ENCODE measurements at places on chromosomes 4 and X.

DNA sequence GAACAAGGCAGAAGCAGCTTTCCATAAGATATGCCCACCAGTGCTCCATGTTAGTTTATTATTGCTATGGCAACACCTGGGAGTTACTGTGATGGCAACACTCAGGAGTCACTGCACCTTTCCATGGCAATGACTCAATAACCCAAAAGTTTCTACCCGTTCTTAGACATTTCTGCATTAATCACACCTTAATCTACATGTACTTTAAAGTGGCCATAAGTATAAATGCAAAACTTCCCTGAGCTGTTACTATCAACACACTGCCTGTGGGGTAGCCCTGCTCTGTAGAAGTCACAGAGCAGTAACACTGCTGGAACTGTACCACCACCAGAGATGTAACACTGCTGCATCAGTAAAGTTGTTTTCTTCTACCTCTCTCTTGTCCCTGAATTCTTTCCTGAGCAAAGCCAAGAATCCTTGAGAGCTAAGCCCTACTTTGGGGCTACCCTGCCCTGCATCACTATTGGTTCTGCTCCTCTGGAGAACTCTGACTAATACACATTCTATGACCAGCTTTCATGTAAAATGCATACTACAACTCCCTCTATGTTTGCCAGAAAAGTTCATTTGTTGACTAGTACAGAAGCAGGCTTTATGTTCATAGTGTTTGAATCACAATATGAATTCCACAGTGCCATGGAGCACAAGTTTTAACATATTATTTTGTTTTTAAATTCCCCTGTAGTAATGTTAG lies 43.5 kb upstream of the GPR174 start:
- DNase-seq = no peak

- no peak for DNase-seq
Measured at GRCh38 chr4:89275587-89275986, 32.0 kb downstream of the GPRIN3 start.

- peak; percentile 37 for DNase-seq
Measured at GRCh38 chr4:48653217-48654014, 126.7 kb downstream of the FRYL start.

DNA sequence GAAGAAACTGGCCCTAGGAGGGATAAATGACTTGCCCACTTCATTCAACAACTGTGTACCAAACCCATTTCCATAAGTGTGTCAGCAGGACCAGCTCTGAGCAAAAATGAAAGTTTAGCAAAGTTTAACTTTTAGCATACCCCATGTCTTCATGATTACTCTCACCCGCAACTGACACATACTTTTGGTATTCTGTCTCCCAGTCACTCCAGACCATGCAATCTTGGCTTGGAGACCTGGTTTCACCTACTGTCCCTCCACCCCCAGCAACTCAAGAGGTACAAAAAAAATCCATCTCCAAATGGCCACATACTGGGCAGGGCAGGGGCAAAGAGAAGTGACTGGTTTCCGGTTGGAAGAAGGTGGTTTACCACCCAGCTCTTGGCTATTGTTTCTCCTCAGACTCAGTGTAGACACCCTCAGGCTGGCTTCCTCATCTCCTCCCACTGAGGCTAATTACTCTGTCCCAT lies 79.8 kb downstream of the RLIM start:
- DNase-seq = no peak

GRCh38 chr4:96052827-96053226 lies 212.9 kb downstream of the PDHA2 start:
- DNase-seq = no peak

DNA sequence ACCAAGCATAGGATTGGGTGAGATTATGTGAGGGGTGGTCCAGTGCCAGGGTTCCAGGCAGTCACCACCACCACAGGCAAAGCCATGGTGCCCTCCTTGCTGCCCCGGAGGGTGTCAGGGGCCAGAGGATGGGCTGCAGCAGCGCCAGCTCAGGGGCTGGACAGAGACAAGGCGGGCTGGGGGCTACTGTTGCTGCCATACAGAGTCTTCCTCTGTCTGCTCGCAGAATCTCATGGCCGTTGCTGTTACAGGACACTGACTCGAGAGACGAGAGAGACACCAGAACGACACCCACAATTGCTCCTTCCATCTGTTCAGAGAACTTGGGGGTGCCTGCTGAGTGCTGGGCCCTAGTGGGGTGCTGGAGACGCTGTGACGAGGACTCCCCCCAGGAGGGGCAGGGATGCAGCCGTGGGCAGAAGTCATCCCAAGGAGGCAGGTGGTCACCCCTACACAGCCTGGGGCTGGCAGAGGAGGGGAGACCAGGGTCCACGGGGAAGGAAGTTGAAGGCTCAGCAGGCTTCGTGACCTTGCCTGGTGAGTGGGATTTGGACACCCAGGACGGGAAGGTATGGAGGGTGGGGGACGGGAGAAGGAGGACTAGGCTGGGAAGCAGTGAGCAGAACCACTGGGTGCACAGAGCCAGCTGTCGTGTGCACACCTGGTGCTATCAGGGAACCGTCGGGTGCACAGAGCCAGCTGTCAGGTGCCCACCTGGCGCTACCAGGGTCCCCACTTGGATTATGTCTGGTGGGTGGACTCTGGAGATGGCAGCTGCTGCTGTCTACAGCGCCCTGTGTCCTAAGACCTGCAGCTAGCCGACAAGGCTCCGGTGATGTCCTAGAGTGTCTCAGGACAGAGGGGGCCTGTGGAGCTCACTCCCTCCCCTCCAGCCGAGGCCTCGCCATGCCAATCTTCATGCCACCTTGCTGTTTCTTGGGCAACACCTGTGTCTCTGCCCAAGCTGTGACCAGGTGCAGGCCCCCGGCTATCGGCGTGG lies 43.9 kb upstream of the HMX1 start:
- no peak for DNase-seq

GRCh38 chr4:27702730-27703431 lies 842.2 kb downstream of the STIM2 start:
- peak; percentile 69 for DNase-seq

GRCh38 chrX:56089376-56089775 lies 142.8 kb upstream of the KLF8 start:
- no peak for DNase-seq

GRCh38 chrX:118579417-118579816 lies 83.8 kb downstream of the DOCK11 start:
- DNase-seq = no peak

- no peak for DNase-seq
Measured at GRCh38 chrX:152945021-152945979, 47.4 kb downstream of the ZNF185 start.

- no peak for DNase-seq
Measured at GRCh38 chrX:8683687-8684086, 48.2 kb downstream of the ANOS1 start.

DNA sequence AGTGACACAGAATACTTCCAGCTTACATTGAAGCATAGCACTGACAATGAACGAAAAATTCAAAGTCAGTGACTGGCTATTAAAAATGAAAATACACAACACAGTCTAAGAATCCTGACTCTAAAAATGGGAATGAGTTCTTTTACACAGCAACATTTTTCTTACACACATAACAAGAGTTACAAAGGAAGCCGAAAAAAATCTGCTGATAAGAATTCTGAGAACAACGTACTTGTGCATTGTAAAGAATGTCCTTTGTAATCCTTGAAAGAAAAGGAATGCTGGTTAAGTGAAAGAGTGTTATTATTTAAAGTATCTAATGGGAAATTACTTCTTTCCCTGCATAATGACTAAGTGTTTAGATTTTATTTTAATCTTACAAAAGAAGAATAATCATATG lies 199.4 kb downstream of the PRDM5 start:
- peak; percentile 45 for DNase-seq

GRCh38 chr4:70754470-70754869 lies 32.7 kb downstream of the RUFY3 start:
- no peak for DNase-seq

DNA sequence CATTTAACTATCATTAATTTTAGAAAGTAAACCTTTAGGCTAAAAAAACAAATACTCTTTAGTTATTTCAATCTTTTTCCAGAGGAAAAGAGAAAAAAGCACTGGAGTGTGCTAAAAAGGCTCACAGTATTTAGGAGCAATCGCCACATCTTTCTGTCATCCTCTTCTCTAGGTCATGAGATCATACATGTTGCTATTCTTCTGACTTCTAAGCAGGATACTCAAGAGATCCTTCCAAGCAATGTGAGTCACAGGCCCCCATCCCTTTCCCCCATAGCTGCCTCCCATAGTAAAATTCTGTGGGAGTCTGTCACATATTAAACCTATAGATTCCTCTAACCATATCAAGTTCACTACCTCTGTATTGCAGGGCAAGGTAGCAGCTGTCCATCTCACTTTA lies 7.7 kb downstream of the EDNRA start:
- DNase-seq = no peak

DNA sequence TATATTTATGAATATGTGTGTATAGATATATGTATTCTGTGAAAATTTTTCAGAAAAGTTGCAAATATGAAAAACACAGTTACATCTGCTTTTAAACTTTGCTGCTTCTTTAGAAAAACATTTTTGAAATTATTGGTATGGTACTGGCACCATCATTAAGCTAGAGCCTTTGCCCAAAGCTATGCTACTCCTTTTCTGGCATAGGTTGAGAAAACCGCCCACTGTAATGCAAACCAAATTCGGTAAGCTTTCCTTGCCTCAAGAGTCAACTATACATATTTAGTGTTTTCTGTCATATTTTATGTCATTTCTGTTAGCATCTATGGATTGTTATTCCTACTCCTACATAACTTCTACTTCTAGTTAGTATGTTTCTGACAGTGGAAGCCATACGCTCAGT lies 50.7 kb downstream of the ANTXR2 start:
- DNase-seq = no peak

GRCh38 chr4:61507091-61507490 lies 307.0 kb downstream of the ADGRL3 start:
- DNase-seq = no peak

DNA sequence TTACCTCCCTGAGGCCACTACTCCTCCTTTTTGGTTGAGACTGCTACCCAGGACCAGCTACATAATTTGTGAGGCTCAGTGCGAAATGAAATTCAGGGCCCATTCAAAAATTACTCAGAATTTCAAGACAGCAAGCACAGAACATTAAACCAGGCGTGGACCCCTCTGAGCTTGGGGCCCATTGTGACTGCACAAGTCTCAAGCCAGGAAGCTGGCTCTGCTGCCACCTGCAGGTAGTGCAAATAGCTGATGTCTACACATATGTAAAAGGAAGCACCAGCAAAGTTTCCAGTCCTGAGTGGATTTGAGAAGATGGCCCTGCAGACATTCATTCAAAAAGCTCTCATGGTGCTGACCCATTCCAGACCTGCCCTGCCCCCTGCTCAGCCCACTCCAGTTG lies 213.4 kb upstream of the LNX1 start:
- peak; percentile 64 for DNase-seq

- no peak for DNase-seq
Measured at GRCh38 chr4:171288816-171289432, 524.3 kb upstream of the GALNTL6 start.

DNA sequence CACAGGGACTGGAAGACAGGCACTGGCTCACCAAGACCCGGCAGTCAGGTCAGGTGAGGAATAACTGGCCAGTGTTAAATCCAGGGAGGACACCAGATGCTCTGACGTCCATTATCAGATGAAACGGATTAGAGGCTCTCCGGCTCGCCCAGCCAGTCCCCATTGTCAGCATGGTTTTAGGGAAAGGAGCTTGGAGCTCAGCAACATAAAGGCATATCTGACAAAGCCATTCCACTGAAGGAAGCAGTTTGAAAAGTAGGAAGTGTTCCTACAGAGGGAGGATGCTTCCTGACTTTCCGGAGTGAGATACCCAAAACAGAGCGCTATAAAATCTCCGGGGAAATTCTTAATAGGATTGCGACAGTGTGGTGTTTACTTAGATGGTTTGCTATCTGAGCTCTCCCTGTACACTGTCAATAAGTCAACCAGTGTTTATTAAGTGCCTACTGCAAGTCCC lies 14.8 kb downstream of the NDNF start:
- peak; percentile 24 for DNase-seq

DNA sequence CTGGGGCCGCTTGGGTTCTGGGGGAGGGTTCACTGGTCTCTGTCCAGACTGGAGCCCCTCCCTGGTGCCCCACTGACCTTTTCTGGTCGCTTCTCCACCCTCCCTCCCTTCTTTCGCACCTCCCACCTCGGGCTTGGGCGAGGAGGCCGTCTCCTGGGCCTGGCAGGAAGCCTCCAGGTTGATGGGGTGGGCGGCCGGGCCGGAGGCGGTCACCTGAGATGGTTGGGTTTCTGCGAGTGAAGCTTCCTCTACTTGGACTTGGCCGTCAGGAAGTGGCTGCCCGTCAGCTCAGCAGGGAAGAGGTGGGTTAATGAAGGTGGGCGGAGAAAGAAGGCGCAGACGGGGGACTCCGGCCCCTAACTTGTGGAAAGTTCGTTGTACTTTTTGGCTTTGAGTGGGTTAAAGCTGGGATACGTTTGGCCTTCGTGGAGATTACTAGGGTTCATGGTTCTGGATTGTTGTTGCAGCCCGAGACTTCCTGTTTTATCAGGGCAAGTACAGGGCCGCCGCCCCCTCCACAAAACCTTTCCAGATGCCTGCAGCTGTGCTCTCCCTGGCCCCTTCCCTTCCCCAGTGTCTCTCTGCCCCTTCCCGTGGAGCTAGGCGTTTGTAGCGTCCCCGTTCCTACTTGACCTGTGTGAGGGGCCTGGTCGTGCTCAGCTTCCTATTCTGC lies 1.2 kb downstream of the AKAP17A start:
- peak; percentile 52 for DNase-seq

DNA sequence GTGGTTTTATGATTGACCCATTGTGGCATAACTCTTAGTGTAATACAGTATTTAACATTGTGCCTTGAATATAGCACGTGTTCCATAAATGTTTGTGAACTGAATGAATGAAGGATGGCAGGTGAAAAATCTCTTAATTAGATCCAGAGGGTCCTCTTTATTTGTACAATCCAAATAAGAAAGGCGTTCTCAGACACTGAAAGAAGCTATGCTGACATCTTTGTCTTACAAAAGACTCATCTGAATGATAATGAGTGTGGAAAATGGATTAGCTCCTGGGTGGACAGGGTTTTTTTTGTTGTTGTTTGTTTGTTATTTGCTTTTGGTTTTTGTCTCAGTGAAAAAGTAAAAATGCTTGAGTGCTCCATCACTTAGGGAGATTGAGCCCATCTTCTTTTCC lies 62.7 kb downstream of the NEUROG2 start:
- peak; percentile 27 for DNase-seq

GRCh38 chr4:39390603-39391002 lies 16.1 kb upstream of the KLB start:
- no peak for DNase-seq

DNA sequence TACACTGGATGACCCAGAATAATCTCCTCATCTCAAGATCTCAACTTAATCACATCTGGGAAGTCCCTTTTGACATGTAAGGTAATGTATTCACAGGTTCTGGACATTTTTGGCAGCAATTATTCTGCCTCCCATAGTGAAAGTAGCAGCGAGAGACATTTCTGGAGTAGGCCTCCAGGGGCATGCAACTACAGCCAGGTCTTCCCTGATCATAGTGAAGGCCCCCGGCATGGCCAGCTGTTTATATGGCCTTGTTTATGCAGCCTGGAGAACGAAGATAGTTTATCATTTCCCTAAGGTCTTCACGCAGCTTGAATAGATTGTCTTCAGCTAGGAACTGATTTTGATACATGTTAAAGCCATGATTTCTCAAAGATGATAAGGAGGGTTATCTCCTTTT lies 139.9 kb downstream of the RNF150 start:
- no peak for DNase-seq

Measured in GM23338 (cell line).